ENCODE measurements at places on chromosomes 16 and 17.

- no peak for DNase-seq
Observed at GRCh38 chr17:36829676-36830075, 107.6 kb upstream of the LHX1 start.

DNA sequence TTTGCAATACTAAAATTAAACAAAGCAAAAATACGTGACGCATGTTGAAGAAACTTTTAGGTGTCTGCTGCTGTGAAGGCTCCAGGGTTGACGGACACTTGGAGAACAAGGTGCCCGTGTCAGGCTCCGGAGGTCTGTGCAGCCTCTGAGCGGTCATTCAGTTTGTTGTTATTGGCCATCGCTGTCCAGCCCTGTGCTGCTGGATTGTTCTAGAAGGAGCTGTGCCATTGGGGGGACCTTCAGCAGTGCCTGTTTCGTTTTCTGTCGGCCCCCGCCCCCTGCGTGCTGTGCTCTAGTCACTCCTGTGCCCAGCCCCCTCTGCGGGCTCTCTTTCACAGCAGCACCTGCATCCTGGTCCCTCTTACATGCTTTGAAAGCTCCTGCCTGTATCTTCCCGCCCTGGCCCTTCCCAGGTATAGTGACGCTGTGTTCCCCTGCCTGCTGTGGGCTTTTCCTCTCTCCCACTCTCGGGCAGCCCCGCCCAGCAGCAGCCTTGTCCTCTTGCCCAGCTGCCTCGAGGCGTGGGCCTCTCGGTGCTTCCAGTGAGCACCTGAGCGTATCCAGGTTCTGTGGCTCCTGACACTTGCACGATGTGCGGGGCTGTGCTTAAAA is 50.7 kb downstream of the RNF213 start:
- DNase-seq = no peak

GRCh38 chr17:83037874-83038165 is 41.6 kb upstream of the METRNL start:
- DNase-seq = no peak

- no peak for DNase-seq
Observed at GRCh38 chr16:51538707-51539498, 387.8 kb upstream of the SALL1 start.

- DNase-seq = no peak
Observed at GRCh38 chr16:3718628-3719027, 1.3 kb upstream of the TRAP1 start.

DNA sequence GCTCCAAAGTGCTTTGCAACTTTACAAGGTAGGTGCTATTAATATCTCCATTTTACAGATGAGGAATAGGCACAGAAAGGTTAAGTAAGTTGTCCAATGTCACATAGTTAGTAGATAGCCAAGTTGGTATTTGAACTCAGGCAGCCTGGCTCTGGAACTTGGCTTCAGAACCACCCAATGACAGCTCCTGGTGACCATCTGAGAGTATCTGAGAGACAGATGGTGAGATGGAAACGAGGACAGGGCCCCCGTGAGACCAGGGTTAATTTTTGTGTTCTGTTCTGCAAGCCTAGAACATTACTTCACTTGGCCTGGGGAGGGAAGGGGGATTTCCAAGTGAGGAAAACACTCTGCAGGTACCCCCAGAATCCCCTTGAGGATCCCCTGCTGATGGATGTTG is 9.8 kb upstream of the TMEM132E start:
- no peak for DNase-seq

DNA sequence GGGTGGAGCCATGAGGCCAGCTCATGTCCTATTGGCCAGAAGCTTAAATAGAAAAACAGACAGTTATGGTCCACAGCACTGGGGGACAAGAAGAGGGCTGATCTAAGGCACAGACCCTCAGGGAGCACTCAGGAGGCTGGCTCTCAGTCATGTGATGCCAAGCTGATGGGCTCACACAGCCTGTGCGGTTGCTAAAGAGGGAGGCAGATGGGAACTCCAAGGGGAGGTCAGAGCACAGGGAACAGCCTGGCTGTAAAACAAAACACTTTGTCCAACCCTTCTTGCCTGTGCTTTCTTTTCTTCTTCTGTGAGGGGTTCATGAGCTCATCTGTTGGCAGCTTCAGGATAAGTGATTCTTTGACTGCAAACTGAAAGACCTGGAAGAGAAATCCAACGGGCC is 27.2 kb downstream of the CNTNAP1 start:
- no peak for DNase-seq

GRCh38 chr16:2881783-2882649 is 999 bp upstream of the FLYWCH2 start:
- no peak for DNase-seq
